Amniotic epithelial cell (primary cell): ENCODE measurements at places on chromosomes 6 and 20.

- no peak for DNase-seq
Measured at GRCh38 chr6:137665342-137665934, 171.2 kb upstream of the OLIG3 start.

GRCh38 chr6:45880159-45880558 lies 135.5 kb downstream of the CLIC5 start:
- no peak for DNase-seq

DNA sequence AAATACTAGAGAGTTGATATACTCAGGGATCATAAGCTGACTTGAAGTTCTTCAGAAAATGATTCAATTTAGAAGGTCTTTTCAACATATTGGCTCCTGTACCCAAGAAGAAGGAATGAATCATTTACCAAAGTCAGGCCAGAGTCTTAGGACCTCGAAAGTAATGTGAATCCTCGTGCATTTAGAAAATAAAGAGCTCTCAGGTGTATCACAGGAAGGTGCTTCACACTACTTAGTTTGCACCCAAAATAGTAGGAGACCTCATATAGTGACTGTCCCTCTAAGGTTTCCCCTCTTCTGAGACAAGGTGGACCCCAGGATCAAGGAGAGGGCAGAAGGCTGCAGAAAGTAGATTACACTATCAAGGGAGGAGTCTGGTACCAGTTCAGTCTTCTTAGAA lies 71.8 kb downstream of the F13A1 start:
- DNase-seq, result no peak

DNA sequence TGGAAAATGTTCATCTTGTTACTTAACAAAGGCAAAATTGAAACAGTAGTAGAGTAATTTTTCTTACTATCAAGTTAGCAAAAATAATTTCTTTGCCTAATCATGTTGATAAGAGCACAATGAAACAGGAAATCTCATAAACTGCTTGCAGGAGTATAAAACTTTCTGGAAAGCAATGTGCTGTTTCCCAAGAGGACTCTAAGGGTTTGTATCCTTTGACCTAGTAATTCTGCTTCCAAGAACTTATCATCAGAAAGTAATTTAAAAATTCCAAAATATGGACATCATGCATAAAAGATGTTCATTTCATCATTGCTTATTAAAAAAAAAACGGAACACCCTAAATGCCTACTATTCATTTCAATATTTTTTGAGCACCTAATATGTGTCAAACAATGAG lies 46.1 kb upstream of the TNFAIP3 start:
- DNase-seq, result peak; percentile 85

GRCh38 chr6:33610779-33611732 lies 10.1 kb upstream of the ITPR3 start:
- peak; percentile 48 for DNase-seq
